ENCODE measurements at places on chromosomes 12 and 14. TPM values are rescaled to one million over a fixed set of nuclear protein-coding genes. Genes with fewer than 3 reads are reported as not detected.

Gene UTP20
- total RNA-seq, result 26.9 TPM

Gene CLEC2B
- 0.78 TPM for total RNA-seq

Gene RAPGEF3
- total RNA-seq, result 18.6 TPM

Gene PPFIBP1
- 419 TPM for total RNA-seq

Gene FOXN4
- total RNA-seq, result not detected

Gene NRL
- total RNA-seq, result 1.4 TPM

Data from articular chondrocyte of knee joint (primary cell).